ENCODE measurements at places on chromosomes 12 and 14.

- DNase-seq = no peak
These were observed 2.7 kb upstream of the GZMH start for GRCh38 chr14:24612196-24612595.

DNA sequence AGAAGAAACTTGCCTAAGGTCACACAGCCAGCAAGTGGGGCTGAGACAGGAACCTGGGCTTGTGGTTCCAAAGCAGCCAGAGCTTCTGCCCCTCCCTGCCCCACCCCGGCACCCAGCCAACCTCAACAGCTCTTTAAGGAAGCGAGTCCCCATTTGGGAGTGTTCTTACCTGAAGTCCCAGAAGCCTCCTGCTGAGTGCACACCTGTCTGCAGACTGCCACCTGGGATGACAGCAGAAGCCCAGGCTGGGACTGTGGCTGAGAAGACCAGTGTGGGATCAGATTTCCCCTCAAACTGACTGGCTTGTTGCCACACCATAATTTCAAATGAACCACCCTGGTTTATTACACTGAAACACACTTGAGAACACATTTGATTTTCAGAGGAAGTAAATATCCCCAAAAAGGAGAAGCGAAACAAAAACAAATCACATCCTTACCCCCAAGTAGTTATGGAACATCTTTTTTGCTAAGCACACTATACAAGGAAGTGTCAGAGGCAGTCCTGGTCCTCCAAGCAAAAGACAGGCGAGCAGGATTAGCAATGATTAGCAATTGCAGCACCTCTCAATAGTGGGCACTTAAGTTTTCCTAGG, 6.3 kb upstream of the RIN3 start:
- DNase-seq = no peak

GRCh38 chr12:88633312-88633711, 53.0 kb upstream of the KITLG start:
- no peak for DNase-seq

DNA sequence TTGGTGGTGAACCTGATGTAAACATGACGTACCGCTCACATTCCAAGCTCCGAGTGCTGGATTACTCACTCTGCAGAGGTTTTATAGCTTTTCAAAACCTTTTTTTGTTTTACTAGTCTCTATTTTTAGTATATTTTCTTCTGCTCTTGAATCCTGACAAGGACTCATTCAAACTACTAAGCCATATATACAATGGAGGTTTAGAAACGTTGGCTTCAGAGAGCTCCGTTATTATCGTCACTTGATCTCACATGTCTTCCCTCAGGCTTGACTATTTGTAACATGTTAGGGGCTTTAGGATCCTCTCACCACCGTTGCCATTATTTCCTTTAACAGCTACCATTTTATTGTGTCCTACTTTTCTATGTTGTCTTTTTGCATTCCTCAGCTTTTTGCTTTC, 1321.5 kb upstream of the FLRT2 start:
- DNase-seq = no peak

DNA sequence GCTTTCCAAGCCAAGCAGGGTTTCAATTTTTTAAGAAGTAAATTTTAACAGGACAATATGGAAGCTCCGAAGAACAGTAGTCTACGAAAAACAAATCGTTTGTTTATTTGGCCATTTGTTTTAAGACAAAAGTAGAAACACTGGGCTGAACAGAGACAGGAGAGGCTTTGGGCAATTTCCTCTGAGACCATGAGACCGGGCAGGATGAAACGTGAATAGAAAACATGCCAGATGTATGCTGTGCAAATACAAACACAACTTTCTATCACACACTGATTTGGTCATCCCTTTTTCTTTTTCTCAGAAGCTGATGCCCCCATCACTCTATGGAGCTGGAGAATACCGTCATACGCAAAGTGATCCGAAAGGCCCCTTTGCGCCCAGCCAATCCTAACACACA, 1111.1 kb downstream of the BCL11B start:
- no peak for DNase-seq
